CD4-positive, alpha-beta T cell treated with Interleukin-10 for 1 hour (primary cell): ENCODE measurements at places on chromosomes 7 and 10.
A peak's percentile ranks its signal among the peaks of the same experiment; 100 is the strongest.

DNA sequence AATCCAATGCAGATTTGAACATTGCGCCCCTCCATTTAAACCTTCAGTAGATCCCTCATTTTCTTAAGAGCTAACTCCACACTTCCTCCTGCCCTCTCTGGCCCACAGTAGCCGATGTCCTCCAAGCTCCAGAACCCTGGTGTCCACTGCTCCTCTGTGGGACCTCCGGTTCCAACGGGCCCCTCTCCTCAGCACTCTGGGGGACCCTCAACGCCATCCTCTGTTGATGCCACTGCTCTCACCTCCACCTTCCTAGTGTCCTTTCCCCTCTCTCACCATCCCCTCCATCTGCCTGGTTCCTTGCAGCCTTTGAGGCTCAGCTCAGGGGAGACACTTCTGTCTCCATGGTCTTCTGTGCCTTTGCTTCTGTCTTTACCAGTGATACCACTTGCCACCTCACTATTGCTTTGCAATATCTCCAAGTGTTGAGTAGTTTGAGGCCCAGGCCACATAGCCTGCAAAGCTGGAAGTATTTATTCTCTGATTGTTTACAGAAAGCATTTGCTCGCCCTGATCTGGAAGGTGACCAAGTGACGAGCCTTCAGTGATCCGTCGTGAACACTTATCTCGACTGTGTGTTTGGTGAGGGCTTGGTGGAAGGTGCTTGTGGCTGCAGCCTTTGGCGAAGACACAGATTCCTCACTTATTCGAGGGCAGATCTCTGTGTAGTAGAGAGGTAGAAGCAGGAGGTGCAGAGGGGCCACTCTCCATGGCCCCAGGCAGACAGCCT is 104.8 kb upstream of the SHH start:
- no peak for DNase-seq

DNA sequence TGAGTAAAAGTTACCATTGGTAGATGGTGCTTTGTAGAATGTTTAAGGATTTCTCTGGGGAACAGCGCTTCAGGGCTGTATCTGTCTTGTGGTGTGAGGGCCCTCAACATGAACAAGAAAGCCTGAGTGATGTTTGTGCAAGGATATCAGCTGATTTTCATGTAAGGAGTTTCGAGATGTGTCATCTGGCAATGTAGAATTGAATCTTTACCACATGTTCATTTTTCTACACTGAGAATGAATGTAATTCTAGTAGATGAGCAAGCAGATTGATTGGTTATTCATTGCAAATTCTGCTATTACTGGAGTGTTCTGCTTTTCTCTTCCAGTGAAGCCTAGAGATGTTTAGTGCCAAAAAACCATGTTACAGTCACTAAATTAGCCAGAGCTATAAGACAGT is 87.7 kb downstream of the ST7 start:
- DNase-seq, result no peak

- DNase-seq, result no peak
Observed at GRCh38 chr10:122464250-122464510, 2.8 kb downstream of the HTRA1 start.

GRCh38 chr7:80053124-80053523 is 81.5 kb upstream of the GNAI1 start:
- no peak for DNase-seq

DNA sequence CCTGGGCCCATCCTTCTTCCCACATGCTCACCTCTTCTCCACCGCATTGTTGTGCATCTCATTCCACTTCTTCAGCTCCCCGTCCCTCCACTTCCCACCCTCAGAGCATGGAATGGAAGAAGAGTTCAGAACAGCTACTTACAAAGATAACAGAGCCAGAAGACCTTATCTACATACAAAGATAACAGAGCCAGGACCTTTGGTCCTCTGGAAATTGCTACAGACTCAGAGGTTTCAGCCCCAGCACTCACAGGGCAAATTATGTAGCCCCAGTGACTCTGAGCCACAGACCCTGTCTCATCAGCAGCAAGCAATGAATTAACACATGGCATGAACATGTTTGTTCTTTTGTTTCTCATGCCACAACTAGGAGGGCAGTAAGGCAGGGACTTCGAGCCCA is 28.7 kb upstream of the SLC29A3 start:
- no peak for DNase-seq

DNA sequence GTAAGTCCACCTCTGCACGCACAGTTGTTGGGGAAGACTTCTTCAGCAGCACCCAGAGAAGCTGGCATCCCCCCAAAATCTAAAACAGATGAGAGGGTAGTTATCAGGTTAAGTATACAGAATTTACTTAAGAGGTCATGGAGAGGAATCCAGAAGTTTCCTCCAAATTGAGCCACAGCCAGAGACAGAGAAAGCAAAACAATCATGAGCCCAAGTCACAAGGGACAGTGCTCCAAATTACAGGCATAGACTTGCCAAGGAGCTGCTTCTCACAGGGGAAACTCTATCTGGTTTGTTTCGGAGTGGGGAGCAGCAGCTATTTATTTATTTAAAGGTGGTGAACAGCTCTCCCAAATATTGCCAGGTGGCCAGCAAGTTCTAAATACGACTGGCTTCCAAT is 308.4 kb downstream of the SKIDA1 start:
- DNase-seq, result no peak

- DNase-seq, result no peak
Observed at GRCh38 chr10:28676326-28676967, 874 bp upstream of the BAMBI start.

GRCh38 chr10:50545846-50546245 is 77.9 kb downstream of the SGMS1 start:
- DNase-seq, result no peak

- no peak for DNase-seq
Observed at GRCh38 chr10:62093863-62094291, 174.8 kb downstream of the RTKN2 start.

GRCh38 chr7:77570330-77571011 is 33.4 kb downstream of the PTPN12 start:
- DNase-seq, result no peak

GRCh38 chr7:106056513-106057203 is 55.5 kb downstream of the SYPL1 start:
- DNase-seq, result peak; percentile 76

GRCh38 chr7:154744861-154745258 is 258.1 kb downstream of the PAXIP1 start:
- no peak for DNase-seq

GRCh38 chr7:105325216-105325904 is 63.4 kb downstream of the SRPK2 start:
- no peak for DNase-seq

DNA sequence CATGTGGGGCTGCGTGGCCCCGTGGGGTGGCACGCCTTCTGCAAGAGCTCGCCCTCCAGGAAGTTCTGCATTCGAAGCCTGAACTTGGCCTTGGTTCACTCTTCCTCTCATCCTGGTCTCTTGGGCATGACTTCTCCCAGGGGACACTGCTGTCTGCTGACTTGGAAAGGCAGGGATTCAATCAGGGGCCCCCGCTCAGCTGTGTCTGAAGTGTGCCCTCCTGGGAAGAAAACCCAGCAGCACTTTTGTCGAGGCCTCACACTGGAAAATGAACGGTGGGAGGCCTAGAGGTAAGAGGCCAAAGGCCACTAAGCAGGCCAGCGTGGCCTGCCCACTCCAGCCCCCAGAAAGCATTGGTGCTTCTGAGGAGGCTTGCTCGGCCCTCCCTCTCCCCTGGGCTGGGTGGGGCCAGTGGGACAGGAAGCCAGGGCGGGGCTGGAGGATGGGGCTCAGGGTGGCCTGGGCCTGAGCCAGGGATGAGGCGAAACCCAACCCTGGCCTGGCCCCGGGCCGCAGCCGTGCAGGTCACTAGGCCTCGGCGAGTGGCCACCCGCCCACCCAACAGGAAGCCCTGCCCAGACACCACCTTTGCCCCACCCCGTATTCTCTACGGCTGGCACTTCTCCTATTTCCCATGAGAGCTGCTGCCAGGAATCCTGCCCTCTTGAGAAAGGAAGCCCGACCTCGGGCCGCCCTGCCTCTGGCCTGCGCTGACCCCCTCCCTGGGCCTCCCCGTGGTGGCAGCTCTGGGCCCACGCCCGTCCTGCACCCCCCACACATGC is 81.1 kb downstream of the ZMIZ1 start:
- peak; percentile 41 for DNase-seq

DNA sequence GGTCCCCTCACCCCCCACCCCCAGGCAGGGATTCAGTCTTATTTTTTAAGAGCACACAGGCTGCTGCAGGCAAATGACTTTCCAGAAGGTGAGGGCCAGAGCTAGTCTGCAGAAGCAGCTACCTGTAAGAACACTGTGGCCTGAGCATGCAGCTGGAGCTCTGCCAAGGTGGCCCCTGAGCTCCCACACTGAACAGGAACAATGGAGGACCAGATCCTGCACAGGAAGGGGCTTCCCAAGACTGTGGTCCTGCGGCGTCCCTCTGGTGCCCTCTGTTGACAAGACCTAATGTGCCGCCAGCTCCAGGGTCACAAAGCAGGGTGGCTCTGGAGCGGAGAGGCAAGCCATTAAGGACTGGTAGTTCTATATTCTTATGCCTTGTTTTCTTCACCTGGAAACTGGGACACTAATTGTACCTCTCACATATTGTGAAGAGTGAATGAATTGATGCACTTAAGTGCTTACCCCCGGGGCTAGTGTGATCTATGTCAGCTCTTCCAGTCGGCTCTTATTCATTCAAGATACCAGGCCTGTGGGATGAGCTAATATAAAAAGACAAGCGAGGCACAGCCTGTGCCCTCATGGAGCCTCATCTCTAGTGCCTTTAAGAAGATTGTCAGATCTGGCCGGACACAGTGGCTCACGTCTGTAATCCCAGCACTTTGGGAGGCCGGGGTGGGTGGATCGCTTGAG is 8.0 kb upstream of the BEND7 start:
- DNase-seq, result peak; percentile 3

GRCh38 chr10:22816298-22816653 is 101.9 kb upstream of the PIP4K2A start:
- no peak for DNase-seq

DNA sequence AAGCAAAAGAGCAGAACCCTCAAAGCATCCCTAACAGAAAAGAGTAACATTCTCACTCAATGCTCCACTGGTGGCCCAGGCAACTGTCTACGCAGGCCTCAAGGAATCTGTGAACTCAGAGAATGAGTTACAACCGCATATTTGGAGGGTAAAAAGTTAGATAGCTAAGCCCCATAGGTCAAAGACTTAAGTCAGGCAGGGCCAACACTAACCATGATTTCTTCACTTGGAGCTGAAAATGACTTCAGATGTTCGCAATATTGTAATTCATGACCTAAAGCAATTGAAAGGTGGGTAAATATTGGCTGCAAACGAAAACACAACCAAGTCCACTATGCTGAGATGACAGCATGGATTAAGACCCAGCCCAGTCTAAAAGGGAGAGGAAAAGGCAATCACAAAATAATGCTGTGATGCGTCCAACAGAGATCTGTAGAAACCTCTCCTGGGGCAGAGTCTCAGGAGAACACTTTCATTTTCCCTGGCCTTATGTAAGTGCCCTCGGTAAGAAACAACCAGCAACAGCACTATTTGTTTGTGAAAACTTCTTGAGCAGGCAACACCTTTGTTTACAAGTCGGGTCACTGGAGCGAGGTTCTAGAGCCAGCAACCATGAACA is 176.5 kb downstream of the TNS3 start:
- DNase-seq, result no peak

DNA sequence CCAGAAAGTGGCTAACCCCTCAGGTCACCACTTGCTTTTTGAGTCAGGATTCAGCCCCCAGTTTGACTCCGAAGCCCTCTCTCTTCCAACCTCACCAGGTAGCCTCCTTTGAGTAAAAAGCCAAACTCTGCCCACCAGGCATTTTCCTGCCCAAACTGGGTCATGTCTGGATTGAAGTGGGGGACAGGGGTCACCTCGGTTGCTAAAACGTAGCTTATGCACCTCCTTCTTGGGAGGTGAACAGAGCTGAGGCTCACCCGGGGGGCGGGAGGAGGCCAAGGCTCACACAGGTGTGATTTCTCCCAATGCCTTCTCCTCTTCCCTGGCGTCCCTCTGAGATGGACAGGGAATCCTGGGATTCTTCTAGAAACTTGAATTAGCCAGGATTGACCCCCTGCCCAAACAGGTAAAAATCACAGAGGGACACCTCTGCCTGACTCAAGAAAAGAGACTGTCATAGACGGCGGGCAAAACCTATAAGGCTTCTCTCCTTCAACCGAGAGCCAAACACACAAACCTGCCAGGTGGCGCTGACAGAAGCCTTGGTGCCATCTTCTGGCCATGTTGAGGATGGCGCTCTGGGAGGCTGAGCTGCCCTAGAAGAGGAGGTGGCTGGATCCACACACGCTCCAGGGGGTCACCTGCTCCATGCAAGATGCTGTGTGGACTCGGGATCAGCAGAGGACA is 51.6 kb downstream of the PRLHR start:
- peak; percentile 27 for DNase-seq

DNA sequence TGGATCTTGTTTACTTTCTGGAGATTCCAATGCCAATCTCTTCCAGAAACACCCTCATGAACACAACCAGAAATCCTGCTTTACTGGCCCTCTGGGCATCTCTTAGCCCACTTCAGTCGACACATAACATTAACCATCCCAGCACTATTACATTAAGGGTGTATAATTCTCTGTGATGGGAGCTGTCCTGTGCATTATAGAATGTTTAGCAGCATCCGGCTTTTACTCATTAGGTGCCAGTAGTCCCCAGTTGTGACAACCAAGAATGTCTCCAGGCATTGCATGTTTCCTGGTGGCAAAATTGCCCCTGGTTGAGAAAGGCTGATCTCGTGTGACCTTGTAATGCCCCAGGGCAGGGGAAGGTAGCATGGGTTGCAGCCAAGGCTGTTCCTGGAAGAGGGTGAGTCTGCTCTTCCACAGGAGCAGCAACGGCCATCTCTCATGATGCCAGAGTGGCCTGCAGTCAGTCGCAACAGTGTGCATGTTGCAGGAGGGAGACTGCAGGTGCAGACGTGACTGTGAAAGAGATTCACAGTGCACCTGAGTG is 2.6 kb upstream of the DDC start:
- DNase-seq, result no peak

- DNase-seq, result no peak
Observed at GRCh38 chr7:124208173-124208572, 175.3 kb upstream of the TMEM229A start.

GRCh38 chr10:104331208-104331838 is 6.9 kb downstream of the ITPRIP start:
- no peak for DNase-seq

DNA sequence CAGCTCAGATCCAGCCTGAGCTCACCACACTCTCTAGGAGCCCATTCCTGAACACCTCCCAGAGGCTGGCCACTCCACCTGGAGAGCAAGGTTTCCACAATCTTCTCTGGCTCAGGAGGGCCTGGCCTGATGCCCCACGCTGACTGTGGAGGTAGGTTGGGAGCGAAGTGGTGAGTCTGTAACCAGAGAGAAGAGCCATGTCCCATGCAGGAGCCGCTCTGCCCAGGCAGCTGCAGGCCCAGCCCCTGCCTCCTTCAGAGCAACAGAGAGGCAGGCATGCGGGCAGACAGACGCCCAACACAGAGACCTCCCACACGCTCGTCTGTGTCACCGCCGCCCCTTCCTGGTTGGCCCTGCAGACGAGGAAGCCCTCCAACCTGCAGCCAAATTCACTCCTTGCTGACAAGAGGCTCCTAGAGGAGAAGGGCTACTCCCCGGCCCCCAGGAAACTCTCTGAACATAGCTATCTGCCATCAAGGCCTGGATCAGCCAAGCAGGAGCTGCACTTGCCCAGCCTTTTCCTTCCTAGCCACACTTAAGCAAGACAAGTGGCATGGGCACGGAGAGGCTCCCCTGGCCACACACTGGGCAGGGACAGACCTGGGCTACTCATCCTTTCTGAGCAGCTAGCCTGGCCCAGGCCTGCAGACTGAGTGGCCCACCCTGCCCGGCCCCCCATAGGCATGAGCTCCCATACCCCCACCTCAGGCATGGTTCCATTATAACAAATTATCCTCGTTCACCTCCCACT is 101.9 kb downstream of the GRID1 start:
- DNase-seq, result no peak

- peak; percentile 87 for DNase-seq
Observed at GRCh38 chr10:124530215-124530665, 68.6 kb downstream of the LHPP start.
